ENCODE measurements at places on chromosomes 6 and 20.

DNA sequence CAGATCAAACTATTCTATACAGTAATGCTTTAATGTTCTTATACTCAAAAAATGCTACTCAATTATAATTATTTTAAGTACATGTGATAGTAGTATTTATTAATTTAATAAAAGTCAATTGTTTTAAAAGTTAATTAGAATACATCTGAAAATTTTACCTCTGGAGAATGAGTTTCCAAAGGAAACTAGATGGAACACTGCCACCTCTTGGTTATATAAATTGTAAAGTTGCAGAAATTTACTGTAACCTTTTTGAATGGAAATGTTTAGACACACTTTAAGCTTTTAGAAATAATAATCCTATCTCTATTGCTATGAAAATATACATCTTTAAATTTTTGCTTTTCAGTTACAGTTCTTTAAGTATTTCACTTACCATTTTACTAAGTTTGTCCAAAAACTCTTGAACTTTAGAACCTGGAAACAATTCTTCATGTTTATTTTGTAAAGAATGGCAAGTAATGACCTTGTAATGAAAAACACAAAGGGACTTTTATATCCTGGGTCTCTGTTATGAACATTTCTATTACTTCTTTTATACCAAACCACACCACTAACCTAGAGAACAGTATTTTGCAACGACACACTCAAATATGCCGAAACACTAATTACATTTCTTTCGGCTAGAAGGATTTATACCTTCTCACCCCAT, 10.9 kb upstream of the BMP5 start:
- DNase-seq, result no peak

- no peak for DNase-seq
Observed at GRCh38 chr20:5172167-5172601, 45.4 kb downstream of the CDS2 start.

DNA sequence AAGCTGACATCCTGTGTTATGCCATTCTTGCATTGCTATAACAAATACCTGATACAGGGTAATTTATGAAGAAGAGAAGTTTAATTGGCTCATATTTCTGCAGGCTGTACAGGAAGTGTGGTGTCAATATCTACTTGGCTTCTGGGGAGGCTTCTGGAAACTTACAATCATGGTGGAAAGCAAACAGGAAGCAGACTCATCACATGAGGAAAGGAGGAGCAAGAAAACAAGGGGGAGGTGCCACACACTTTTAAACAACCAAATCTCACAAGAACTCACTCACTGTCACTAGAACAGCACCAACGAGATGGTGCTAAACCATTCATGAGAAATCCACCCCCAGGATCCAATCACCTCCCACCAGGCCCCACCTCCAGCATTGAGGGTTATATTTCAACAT, 143.1 kb upstream of the GGTLC1 start:
- no peak for DNase-seq

DNA sequence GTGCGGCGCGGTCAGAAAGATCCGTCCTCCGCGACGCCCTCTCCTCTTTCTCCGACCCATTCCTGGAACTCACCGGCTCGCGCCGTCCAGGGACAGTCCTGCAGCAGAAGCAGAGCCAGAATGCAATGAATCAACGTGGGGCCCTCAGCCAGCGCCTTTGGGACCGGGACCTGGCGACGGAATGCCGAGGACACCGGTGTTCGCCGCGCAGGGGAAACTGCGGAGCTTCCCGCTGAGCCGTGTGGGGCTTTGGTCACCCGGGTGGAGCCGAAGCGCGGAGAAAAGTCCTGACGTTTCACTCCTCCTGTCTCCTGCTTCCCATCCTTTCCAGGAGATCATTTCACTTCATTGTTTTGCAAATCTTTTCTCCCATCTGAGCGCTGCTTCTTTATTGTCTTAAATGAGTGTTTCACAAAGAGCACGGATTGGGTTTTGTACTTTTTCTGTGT, 26.5 kb downstream of the ULBP1 start:
- DNase-seq, result no peak

DNA sequence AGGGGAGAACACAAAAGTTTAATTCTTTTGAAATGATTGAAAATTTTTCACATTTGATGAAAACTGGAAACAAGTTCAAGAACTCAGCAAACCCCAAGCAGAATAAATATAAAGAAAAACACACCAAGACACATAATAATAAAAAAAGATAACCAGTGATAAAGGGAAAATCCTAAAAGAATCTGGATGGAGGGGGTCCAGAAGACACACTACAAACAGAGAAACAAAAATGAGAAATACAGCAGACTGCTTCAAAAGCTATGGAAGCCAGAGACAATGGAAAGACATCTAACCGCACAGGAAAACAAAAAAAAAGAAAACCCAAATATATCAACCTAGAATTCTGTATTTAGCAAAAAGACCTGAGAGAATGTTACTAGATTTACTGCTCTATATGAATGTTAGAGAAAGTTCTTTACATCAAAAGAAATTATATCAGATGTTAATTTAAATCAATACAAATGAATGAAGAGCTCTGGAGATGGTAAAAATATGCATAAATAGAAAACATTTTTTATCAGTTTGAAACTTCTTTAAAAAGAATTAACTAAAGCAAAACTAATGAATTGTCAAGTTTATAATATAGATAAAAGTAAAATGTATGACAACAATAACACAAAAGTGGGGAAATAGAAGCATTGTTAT, 310.7 kb upstream of the PREP start:
- DNase-seq, result no peak

Data from NCI-H2029 treated with DMSO at 0.1 percent for 48 hours (cell line).